ENCODE measurements at places on chromosomes 7 and 10. TPM values are rescaled to one million over a fixed set of nuclear protein-coding genes. Genes with fewer than 3 reads are reported as not detected.

LRRN3 gene
- total RNA-seq, result not detected

ATP6V0A4 gene
- total RNA-seq, result 0.22 TPM

PDZD7 gene
- total RNA-seq, result 1.1 TPM

AKR1C3 gene
- total RNA-seq, result 1,121 TPM

A1CF gene
- total RNA-seq, result 0.13 TPM

FUOM gene
- 18.2 TPM for total RNA-seq

PTF1A gene
- total RNA-seq, result not detected

CAV1 gene
- 658 TPM for total RNA-seq

AFAP1L2 gene
- 24.0 TPM for total RNA-seq

CDK1 gene
- 83.7 TPM for total RNA-seq

BAMBI gene
- total RNA-seq, result 9.7 TPM

NACAD gene
- 0.25 TPM for total RNA-seq

LLCFC1 gene
- not detected for total RNA-seq

CTNNA3 gene
- not detected for total RNA-seq

PON3 gene
- total RNA-seq, result 39.3 TPM

PHYHIPL gene
- total RNA-seq, result 0.53 TPM

LIPM gene
- total RNA-seq, result not detected

FKBP6 gene
- not detected for total RNA-seq

ATP5F1C gene
- total RNA-seq, result 264 TPM

PNLIPRP3 gene
- 0.03 TPM for total RNA-seq

NXPH1 gene
- not detected for total RNA-seq

NFKB2 gene
- 48.3 TPM for total RNA-seq

TPK1 gene
- 2.8 TPM for total RNA-seq

TNKS2 gene
- 21.4 TPM for total RNA-seq
